Activated CD4-positive, alpha-beta T cell treated with anti-CD3 and anti-CD28 coated beads, Interleukin-2, Interleukin-4, amounts not matched to agents 100 ng/mL and 50 ng/mL, durations not matched to agents 16 hours and 8 hours (primary cell): ENCODE measurements at places on chromosomes 6 and 20.

- no peak for DNase-seq
Measured at GRCh38 chr6:144285548-144285797, 338 bp downstream of the UTRN start.

DNA sequence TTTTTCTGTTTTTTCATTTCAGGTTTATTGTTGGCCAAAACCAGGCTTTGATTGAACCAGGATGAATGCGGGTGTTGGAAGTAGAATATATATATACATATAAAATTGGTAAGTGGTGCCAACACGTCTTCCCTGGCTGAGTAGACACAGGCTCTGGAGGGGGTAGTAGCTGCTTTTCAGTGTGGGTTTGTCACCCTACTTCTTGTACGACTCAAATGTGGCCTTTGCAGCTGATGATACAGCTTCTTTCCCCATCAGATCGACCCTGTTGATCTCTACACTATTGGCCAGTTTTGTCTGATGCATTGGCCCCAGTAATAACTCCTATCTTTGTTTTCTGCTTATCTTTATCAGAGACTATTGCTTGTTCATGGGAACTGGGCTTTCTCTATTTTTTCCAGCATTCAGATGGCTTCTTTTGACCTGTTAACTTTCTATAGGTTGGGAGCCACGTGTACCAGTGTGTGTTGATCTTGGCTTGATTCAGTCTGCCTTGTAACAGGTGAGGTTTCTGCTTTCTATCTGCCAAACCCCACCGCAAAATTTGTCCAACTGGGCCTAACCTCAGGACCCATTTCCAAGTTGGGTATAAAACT lies 2.7 kb upstream of the ZNFX1 start:
- DNase-seq, result peak; percentile 27

DNA sequence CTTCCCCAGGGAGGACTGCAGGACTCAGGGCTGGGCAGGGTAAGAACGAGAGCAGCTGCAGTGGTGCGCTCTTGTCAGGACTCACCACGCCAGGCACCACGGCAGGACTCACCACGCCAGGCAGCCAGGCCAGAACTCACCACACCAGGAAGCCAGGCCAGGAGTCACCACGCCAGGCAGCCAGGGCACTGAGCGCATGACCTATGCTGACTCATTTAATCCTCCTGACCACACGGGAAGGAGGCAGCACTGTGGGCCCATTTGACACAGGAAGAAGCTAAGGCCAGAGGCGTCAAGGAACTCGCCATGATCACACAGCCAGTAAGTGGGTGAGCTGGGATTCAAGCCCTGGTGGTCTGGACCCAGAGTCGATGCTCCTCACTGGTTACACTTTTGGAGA lies 189.3 kb downstream of the PREX1 start:
- DNase-seq, result peak; percentile 32

- DNase-seq, result no peak
Measured at GRCh38 chr20:49275636-49276035, 2.2 kb downstream of the ZNFX1 start.

GRCh38 chr6:149182262-149182661 lies 135.2 kb upstream of the TAB2 start:
- no peak for DNase-seq

GRCh38 chr6:17311595-17312311 lies 30.6 kb downstream of the RBM24 start:
- no peak for DNase-seq
